Bone marrow (tissue), 2 donors: ENCODE measurements at places on chromosomes 4 and X.

DNA sequence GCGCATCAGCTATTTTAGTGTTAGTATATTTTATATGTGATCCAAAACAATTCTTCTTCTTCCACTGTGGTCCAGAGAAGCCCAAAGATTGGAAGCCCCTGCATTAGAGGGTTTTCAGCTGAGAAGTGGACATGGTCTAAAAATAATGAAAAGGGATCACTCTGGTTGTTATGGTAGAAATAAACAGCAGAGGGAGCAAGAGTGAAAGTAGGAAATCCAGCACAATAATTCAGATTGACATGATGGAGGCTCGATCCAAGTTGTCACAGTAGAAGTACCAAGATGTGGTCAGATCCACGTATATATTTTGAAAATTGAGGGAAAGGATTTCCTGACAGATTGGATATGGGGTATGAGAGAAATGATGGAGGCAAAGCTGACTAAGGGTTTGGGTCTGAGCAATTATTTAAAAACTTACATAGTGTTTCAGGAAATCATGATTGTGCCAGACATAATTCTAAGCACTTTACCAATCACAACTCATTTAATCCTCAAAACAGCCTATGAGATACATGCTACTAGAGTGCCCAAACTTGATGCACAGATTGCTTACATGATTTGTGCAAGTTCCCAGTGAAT lies 17.0 kb upstream of the TMEM144 start:
- peak; percentile 47 for DNase-seq

DNA sequence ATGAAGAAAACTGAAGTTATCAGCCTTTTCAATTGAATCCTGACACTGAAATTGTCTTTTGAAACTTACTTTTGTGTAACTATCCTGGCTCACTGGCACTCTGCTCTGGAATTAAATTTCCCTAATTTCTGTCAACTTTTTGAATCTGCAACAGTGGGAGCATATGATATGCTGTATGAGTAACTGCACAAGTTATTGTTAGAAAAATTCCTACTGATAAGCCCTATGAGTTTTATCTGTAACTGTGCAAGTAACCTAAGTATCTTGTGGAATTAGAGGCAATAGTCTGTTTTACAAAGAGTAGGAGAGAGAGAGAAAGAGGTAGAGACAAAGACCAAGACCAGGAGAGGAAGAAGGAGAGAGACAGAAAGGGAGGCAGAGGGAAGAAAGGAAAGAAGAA lies 9.2 kb upstream of the HPGD start:
- no peak for DNase-seq

DNA sequence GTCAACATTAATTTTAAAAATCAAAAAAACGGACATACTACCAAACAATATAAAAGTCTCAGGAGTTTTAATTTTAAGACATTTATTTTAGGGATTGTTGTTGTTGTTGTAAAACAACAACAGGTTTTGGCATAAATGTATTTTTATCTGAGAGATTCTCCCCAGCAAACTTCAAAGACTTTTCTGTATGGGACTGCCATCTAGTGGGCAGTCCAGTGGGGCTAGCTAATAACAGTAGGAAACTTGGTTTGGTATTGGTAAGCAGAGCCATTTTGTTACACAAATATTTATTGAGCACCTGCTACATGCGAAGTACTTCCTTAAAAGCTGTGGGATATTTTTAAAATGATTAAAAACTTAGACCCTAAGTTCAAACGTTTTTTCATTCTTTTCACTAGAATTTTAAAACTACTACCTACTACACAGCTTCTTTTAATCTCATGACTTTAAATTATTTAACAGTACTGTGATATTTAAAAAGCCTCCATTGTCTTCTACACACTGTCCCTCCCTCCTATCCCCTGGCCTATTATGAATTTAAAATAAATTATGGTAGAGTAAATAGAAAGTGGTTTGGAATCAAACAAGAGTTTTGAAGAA lies 1028.4 kb upstream of the INTU start:
- no peak for DNase-seq

DNA sequence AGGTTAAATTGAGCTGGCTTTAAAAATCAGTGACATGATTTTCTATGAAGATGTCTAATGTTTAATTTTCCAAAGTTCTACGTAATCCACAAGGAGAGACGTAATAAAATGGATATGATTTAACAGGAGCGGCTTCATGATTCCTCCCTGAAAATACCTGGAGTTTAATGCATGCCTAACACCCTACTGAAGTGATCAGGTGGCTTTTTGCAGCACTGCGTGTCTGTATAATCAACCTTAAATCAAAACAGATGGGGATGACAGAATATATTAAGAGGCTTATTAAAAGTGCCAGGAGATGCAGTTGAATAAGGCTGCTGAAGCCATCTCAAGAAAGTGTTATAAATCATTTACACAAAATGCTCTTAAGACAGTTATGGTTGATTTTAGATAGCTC lies 112.4 kb upstream of the TLR3 start:
- DNase-seq: no peak

GRCh38 chr4:101761405-101761804 lies 29.1 kb upstream of the BANK1 start:
- DNase-seq: no peak

GRCh38 chrX:24369816-24370215 lies 9.4 kb downstream of the SUPT20HL1 start:
- no peak for DNase-seq

- DNase-seq: no peak
Observed at GRCh38 chr4:5638316-5638715, 70.0 kb downstream of the EVC2 start.

GRCh38 chr4:101355246-101355645 lies 7.9 kb upstream of the PPP3CA start:
- DNase-seq: no peak

DNA sequence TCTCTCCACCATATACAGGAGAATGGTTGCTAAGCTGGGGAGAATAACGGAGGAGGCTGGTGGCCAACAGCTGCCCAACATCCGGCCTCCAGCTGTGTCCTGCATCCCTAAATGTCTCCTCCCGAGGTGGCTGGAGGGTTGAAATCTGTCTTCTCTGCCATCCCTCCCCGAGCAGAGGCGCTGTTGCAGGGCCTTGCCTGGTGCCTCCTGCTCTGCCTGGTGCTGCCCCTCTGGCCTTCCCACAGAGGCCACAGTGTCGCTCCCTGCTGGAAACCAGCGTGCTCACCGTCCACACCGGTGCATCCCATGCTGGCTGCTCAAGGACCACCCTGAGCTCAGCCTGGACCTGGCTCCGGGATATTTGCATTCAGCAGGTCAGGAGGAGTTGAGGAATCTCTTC lies 115.2 kb downstream of the ENPP6 start:
- no peak for DNase-seq

DNA sequence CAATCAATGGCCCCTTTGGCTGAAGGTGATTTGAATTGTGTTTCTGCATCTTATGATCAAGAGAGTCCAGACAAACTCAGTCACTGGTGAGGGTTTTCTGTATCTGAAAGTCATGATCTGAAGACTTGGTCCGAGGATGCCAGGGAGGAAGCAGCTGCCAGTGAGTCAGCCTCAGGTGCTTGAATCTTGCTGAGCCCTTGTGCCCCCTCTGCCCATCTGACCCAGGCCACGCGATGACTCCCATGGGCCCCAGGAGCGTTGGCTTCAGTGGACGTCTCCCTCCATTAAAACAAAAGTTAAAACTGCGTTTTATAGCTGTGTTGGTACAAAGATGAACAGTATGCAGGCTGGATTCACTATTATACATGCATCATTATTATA lies 62.0 kb downstream of the HTRA3 start:
- DNase-seq: no peak

DNA sequence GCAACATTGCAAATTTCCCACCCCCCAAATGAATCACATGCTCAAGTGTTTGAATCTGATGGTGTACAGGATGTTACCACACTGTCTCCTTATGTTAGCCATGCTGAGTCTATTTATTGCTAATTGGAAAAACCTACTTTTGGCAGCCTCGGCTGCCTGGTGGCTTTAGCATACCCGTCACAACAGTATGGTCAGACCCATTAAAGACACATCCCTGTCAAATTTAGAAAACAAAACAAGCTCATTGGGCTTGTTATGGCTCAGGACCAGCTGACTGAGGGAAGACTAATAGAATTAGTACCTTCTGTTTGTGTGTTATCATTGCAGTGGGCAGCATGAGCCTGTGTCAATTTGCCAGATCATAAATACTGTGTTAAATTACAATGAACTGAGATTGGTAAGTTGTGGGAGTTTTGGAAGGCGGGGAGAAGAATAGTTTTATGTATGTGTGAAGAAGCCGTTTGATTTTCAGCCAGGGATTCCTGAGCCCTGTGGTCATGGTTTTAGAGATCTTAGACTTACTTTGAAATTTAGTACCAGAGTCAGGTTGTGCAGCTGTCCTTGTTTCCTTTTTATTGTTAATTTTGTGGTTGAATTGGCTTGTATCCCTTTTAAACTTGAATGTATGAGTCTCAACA lies 66.8 kb downstream of the POLA1 start:
- no peak for DNase-seq

GRCh38 chr4:152663203-152664066 lies 16.4 kb downstream of the TMEM154 start:
- peak; percentile 58 for DNase-seq

DNA sequence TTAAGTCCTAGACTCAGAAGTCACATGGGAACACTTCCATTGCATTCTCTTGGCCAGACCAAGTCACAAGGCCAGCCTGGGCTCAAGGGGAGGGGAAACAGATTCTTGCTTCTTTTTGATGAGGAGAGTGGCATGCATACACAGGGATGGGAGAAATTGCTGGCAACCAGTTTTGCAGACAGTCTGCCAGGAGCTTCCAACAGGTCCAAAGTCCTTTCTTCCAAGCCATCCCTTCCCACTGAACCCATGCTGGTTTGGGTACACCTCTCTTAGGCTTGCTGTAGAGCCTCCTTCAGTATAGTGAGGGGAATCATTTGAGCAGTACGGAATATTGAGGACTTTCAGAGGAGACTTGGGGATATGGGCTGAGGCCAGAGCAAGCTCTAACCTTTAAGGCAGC lies 267.8 kb downstream of the BCOR start:
- no peak for DNase-seq

DNA sequence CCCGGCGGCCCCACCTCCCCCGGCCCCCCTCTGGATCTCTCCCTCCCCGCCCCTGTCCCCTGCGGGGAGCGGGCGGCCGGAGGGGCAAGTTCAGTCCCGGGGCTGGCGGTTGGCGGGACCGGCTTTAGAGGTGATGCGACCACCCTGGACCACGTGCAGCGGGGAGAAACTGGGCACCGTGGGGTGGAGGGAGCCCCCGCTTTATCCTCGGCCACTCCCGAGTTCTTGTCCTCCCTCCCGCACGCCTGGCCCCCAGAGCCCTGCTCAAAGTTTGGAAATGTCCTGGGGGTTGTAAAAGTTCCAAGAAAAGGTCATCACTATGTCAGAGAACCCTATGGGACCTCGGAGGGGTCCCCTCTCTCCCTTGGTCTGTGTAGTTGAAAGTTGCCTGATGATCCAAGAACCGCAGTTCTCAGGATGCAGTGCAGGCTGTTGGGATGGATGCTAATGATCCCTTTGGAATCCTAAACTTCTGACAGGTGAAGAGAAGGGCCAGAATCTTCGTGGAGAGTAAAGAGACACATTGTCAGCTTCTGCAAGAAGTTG lies 411 bp upstream of the VEGFC start:
- DNase-seq: no peak

GRCh38 chrX:118315529-118315928 lies 30.4 kb upstream of the WDR44 start:
- DNase-seq: no peak

GRCh38 chr4:8215001-8215427 lies 15.9 kb downstream of the SH3TC1 start:
- DNase-seq: no peak

DNA sequence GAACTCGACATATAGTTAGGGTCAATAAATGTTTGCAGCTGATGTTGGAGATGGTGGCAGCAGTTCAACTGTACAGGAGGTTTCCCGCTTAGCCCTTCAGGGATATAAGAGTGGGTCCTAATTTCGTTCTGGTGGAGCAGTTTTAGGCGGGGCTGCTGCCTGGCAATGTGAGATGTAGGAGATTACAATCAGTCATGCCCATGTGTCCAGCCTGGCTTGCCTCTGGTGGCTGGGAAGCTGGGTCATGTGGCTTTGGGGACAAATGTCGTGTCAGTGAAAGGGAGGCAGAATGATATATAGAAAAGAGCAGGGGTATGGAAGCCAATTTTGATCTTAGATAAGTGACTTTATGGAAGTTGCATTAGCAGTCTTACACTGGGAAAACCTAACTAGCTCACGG lies 129.4 kb downstream of the CLCN4 start:
- no peak for DNase-seq

- no peak for DNase-seq
Observed at GRCh38 chr4:68187145-68187544, 57.5 kb upstream of the TMPRSS11F start.

GRCh38 chrX:155873188-155873587 lies 8.0 kb upstream of the VAMP7 start:
- no peak for DNase-seq

- no peak for DNase-seq
Observed at GRCh38 chr4:53967986-53968385, 96.4 kb downstream of the CHIC2 start.

DNA sequence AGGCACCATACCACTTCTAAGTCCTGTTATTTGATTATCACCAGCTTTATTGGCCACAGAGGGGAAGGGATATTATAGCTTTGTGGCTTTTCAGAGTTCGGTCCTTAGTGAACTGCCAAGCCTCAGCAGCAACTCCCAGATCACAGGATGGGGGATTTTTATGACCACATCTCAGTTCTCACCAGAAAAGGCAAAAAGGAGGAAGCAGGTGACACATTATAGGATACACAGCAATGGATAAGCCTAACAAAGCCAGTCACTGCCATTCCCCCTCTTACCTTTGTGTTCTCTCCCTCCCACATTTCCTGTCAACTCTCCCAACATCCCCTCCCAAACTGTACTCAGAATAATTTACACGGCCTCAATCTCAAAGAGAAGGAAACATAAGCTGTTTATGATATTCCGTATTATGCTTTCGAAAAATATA lies 142.8 kb downstream of the MGST2 start:
- DNase-seq: no peak

GRCh38 chrX:18174971-18175370 lies 45.7 kb downstream of the BEND2 start:
- DNase-seq: no peak

DNA sequence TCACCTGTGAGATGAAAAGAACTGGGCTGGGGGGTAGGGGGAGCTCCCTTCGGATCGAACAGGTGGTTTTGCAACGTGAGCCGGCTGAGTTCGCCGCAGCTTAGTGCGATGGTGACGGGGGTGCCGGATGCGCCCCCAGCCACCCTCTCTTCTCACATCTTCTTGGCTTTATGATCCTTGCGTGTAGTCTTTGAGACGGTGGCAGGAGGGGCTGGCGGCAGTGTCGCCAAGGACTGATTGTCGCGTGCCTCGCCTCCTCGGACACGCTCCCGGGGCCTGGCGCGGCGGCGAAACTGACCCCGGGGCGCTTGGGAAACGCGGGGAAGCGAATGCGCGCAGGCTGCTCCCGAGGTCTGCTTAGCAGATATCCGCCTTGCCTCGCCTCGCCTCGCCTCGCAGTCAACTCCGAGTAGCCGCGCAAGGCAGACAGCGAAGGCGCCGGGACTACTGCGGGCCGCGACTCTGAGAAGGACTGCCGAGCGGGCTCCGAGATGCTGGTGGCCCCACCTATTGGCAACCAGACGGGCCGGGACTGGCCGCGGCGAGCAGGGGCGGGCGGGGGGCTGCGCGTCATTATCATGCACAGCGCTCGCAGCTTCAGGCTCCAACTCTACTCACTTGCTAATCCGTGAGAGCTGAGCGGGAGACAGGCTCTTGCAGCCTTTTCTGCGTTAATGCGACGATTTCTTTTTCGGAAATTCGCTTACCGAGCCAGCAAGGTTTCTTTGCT lies 1.5 kb downstream of the GRID2 start:
- DNase-seq: no peak
